ENCODE measurements at places on chromosomes 2 and 18.

DNA sequence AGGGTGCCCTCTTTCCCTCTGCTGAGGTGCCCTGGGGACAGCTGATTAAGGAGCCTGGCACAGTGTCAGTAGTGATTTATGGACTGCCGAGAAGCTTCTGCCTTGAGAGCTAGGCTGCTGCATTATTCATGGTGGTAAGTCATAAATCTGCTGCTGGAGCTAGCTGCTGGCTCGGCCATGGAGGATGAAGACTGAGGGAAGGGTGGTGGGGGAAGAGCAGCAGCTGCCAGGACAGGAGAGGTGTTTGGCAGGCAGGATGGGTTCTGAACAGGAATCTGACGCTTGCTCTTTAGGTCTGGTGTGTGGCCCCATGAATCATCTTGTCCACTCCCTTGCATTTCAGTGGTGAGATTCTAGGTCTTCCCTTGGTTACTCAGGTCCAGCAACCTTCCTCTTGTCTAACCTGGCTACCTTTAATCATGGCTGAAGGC lies 296.3 kb downstream of the DYSF start:
- DNase-seq: peak; percentile 21

- no peak for DNase-seq
Measured at GRCh38 chr2:44181648-44182047, 13.0 kb downstream of the PPM1B start.

- no peak for DNase-seq
Measured at GRCh38 chr2:160052531-160052930, 9.9 kb downstream of the PLA2R1 start.

DNA sequence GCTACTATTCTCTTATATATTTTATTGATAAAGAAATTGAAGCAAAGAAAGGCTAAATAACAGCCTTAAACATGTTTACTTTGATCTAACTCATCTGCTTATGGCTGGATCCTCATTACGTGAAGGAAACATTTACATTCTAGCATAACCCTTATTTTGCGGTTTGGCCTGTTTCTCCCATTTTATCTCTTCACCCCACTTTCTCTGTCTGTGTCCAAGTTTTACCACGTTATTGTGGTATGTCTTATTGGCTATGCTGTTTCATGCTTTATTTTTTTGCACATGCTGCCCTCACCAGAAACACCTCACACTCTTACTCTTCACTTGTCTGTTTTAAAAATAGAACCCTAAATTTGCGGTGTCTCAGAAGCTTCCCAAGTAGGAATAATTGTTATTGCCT lies 78.5 kb downstream of the RPIA start:
- no peak for DNase-seq

GRCh38 chr2:10285556-10286198 lies 17.0 kb upstream of the HPCAL1 start:
- no peak for DNase-seq

GRCh38 chr2:72847534-72848315 lies 21.9 kb upstream of the EXOC6B start:
- DNase-seq: peak; percentile 74

DNA sequence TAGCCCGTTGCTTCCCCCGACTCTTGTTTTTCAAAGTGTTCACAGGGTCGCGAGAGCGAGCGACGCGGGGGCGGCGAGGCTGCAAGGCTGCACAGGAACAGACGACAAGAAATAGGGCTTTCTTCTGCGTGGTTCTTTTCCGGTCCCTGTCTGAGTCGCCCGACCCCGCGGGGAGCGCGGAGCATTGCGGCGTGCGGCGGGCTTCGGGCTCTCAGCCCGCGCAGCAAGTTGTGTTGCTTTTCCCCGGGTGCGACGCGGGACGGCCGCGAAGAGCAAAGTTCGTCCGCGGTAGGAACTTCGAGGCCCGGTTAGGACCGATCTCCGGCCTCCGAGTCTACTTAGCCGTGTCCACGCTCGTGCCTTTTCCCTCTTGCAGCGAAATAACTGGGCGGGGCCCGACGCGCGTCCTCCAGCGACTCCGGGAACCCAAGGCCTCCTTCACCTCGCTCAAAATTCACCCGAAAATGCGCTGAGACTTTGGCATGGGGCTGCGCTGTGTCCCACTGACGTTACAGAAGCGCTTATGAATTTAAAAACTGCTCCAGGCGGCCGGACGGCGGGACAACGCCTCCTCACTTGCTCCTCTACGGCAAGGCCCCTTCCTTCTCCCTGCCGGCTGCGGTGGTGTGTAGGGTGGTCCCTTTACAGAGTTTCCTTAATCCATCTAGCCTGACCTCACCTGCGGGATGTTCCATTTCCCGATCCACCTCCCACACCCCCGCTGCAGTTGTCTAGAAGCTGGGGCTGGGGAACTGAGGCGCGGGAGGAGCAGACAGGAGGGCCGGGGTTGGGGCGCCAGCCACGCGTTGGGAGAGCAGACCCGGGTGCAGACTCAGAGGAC lies 1.5 kb upstream of the BCL2L11 start:
- DNase-seq: no peak

GRCh38 chr2:231923010-231923344 lies 3.2 kb downstream of the NPPC start:
- DNase-seq: no peak

DNA sequence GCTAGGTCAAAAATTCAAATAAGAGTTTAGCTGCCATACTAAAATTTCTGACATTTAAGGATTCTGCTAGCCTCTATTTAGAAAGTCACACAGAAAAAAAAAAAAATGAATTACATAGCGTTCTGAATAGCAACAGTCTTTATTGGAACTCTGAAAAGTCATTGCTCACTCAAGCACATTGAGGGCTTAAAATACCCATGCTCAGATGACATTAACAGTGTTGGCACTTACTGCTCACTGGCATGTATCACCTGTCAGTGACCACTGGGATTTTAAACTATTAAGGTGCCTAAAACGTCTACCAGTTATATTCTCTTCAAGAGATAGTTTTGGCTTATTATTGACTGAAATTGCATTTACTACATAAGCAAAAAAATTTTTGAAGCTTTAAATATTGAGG lies 468.0 kb upstream of the SPHKAP start:
- no peak for DNase-seq

- DNase-seq: no peak
Measured at GRCh38 chr2:6845903-6846302, 19.8 kb downstream of the CMPK2 start.

DNA sequence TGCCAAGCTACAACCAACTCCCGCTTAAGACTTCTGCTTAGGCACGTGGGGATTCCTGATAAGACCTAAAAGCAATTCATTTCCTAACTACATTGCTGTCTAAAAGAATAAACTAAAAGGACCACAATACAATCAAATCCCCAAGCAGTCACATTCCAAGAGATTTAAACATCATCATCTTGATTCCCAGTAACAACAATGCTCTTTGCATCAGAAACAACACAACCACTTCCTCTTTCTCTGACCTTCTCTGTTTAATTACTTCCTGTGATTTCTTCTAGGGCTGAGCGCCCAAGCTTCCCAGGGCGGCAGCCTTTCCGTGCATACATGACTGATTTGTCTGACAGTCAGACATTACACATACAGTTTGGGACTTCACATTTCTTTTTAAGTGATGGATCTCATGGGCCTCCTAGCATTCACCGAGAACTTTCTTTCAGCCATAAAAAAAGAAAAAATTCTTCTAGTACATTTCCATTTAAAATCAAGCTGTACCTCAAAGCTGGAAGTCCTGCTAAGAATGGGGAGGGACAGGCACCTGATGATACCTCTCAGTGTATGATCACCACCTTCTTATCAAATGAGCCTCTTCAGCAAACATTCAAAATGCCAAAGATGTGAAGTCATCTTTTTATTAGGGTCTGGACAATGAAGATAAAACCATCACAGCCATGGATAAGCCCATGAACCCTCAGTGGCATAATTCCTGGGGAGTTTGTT lies 11.5 kb downstream of the SPRED2 start:
- no peak for DNase-seq

DNA sequence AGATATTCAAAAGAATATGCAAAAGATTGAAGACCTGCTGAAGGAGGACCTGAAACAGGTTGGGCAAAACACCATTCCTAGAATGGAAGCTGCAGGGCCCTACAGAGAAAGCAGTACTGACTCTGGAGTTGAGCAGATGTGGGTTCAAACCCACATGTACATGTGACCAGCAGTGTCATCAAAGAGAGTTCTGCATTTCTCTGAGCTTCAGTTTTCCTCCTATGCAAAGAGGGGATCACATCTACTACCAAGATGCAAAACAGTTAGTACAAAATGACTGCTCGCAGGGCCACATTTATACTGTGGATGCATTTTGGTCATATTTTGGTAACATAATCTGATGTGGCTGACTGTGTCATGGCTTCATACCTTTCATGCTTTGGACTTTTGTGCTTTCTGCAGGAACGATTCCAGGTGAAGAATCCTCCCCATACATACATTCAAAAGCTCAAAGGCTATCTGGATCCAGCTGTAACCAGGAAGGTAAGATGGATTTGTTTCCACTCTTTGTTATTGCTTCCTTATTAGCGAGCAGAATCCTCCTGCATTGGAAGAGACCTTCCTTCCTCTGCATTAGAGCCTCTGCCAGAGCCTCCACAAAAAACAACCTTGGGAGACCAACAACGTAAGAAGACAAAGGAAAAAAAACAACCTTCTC lies 174.8 kb downstream of the PRPF40A start:
- no peak for DNase-seq

- no peak for DNase-seq
Measured at GRCh38 chr18:22336406-22336805, 81.3 kb downstream of the CTAGE1 start.

- no peak for DNase-seq
Measured at GRCh38 chr2:42878581-42878980, 86.2 kb upstream of the HAAO start.

DNA sequence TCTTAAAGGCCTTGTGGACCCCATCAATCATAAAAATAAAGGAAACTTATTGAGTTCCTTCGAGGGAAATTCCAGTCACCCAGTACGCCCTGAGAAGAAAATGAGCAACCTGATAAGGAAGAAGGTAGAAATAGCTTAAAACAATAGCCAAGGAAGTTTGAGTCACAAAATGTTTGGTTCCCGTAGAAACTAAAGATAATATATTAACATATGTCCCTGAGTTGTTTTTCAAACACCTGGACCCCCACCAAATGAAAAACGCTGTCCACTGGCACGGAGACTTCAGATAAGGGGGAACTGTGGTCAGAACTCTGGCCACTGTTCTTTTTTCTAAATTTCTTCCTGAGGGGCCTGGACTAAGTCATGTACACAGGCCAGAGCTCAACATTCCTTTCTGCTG lies 669.1 kb downstream of the ADCYAP1 start:
- no peak for DNase-seq

DNA sequence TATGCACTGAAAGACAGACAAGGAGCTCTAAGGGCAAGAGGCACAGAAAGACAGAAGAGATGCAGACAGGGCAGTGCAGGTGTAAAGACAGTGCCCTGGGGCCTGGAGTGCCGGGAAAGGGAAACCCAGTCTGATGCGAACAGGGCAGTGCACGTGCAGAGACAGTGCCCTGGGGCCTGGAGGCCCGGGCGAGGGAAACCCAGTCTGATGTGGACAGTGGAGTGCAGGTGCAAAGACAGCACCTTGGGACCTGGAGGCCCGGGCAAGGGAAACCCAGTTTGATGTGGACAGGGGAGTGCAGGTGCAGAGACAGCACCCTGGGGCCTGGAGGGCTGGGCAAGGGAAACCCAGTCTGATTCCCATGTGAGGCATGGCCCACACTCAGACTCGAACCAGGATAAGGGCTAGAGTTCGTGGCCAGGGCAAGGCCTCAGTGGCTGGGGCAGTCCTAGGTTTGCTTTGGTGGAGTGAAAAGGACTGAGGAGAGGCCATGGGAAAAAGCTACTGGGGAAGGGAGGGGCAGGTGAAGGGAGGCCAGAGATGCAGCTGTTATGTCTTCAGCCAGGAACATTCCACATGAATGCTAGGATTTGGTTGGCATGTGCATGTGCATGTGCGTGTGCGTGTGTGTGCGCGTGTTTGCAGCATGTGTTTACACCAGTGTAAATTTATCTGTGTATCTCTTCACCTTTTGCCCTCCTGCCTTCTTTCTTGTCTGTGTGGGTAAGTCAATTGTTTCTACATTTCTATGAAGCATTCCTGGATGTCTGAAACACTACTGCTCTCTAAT lies 39.1 kb upstream of the DNMT3A start:
- no peak for DNase-seq

DNA sequence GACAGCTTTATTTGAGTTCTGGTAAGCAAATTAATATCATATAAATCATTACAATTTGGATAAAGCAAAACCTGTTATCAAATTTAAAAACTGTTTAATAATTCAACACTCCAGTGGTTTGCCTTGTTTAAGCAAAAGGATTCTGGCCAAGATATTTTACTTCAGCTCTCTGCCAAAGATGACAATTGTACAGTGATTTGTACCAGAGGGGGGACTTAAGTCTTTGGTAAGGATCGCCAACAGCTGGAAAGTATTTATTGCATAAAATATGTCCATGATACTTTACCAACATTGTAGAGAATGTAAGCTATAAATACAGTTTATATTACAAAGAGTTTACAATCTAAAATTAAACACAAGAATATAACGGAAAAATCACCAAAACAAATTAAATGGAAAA lies 13.8 kb downstream of the PREPL start:
- DNase-seq: no peak

DNA sequence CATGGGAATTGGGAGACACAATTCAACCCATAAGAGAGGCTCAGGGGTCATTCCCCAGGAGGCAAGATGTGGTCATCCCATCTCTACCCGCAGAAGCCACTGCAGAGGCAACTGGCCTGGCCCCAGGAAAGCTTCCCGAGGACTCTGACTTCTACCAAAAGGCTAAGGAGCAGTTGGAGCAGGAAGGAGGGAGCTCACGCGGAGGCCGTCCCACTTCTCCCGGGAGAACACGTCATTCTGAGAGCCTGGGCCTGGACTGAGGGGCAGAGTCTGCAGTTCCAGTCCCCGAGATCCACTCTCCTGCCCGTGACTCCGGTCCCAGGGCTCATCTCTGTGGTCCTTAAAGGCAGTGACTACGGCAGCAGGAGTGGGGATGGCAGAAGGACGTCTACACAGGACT lies 69.0 kb upstream of the TAF1B start:
- DNase-seq: no peak

DNA sequence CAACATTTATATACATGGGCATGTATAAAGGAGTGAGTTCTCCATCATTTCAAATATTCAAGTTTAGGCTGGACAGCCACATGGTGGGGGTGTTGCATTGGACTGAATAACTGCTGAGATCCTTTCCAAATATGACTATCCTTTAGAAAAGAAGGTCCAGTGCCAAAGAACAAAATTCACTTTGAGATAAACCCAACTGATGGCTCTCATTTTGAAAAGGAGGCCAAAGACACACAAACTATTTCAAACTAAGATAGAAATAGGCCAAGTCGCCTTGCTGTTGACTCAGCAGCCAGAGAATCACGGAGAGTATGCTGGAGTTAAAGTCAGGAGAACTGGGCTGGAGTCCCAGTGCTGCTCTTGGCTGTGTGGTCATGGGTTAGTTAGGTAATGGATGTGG lies 204.5 kb upstream of the LRATD1 start:
- no peak for DNase-seq

DNA sequence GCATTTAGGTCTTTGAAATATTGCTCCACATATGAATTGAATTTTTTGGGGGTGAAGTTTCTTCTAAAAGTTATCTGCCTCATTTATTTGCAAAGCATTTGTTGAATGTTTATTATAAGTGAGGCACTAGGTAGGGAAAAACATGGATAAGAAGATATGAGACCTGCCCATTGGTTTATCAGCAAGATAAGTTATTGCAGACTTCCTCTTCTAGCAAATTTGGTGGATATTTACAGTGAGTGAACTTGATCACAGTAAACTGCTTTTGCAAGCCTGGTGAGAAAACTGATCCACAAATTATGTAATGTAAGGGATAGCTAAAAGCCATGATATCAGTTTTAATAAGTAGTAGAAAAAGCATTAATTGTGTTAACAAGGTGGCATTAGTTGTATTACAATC lies 364.8 kb downstream of the SOCS6 start:
- no peak for DNase-seq

- no peak for DNase-seq
Measured at GRCh38 chr18:8536922-8537321, 72.3 kb upstream of the RAB12 start.

Data from NCI-H524 (cell line).